Activated CD8-positive, alpha-beta memory T cell treated with anti-CD3 and anti-CD28 coated beads for 36 hours (primary cell): ENCODE measurements at places on chromosomes 7 and 10. TPM values are rescaled to one million over a fixed set of nuclear protein-coding genes. Genes with fewer than 3 reads are reported as not detected.

ASZ1 gene
- not detected for total RNA-seq

GIMAP7 gene
- 19.7 TPM for total RNA-seq

STOX1 gene
- 0.40 TPM for total RNA-seq

CH25H gene
- not detected for total RNA-seq

PRSS37 gene
- total RNA-seq, result not detected

CPA4 gene
- total RNA-seq, result not detected

RNLS gene
- 4.3 TPM for total RNA-seq

RARRES2 gene
- not detected for total RNA-seq

NODAL gene
- not detected for total RNA-seq

TMEM139 gene
- total RNA-seq, result 0.80 TPM

BAMBI gene
- total RNA-seq, result 1.8 TPM

COPS6 gene
- total RNA-seq, result 107 TPM

CLCN1 gene
- not detected for total RNA-seq

YAE1 gene
- total RNA-seq, result 17.2 TPM

LIPK gene
- not detected for total RNA-seq

SLC13A1 gene
- total RNA-seq, result not detected
